ENCODE measurements at places on chromosomes 11 and 22. TPM values are rescaled to one million over a fixed set of nuclear protein-coding genes. Genes with fewer than 3 reads are reported as not detected.

The SHANK2 gene
- not detected for total RNA-seq

The B3GAT3 gene
- total RNA-seq, result 35.0 TPM

The EFCAB6 gene
- 0.32 TPM for total RNA-seq

The TYR gene
- total RNA-seq, result not detected

The TSGA10IP gene
- total RNA-seq, result not detected

The DENND6B gene
- 2.9 TPM for total RNA-seq

The NXPE4 gene
- total RNA-seq, result not detected

The RAC2 gene
- 122 TPM for total RNA-seq

The OR52I2 gene
- not detected for total RNA-seq

The LDHAL6A gene
- total RNA-seq, result not detected

The GAL3ST3 gene
- total RNA-seq, result not detected

The OR51B5 gene
- not detected for total RNA-seq

The SULT4A1 gene
- not detected for total RNA-seq

The MS4A4A gene
- not detected for total RNA-seq

The NTM gene
- total RNA-seq, result 1.0 TPM

The RAB3IL1 gene
- 3.6 TPM for total RNA-seq

The C11orf98 gene
- total RNA-seq, result 58.7 TPM

The OR8D1 gene
- not detected for total RNA-seq

The LMNTD2 gene
- 1.8 TPM for total RNA-seq

The RTL10 gene
- 32.1 TPM for total RNA-seq

The LARGE2 gene
- total RNA-seq, result not detected

The RASD2 gene
- not detected for total RNA-seq

The CYP2R1 gene
- 11.6 TPM for total RNA-seq

The PLAAT2 gene
- not detected for total RNA-seq

The F2 gene
- not detected for total RNA-seq

The RCN1 gene
- total RNA-seq, result 285 TPM

The BAIAP2L2 gene
- 0.20 TPM for total RNA-seq

The APOL6 gene
- total RNA-seq, result 1.3 TPM

The NAALAD2 gene
- total RNA-seq, result 1.1 TPM

The OR8B3 gene
- total RNA-seq, result not detected

The PTPN5 gene
- not detected for total RNA-seq

The CLMP gene
- 0.18 TPM for total RNA-seq

The MYO18B gene
- total RNA-seq, result not detected

The MMP11 gene
- total RNA-seq, result 10.1 TPM

The KCNJ1 gene
- total RNA-seq, result not detected

The ZDHHC5 gene
- 67.4 TPM for total RNA-seq

The CSRP3 gene
- not detected for total RNA-seq

The NAALADL1 gene
- total RNA-seq, result 6.8 TPM

The OR52H1 gene
- not detected for total RNA-seq

The PIH1D2 gene
- total RNA-seq, result 1.8 TPM

The GSTT2B gene
- 4.0 TPM for total RNA-seq

The MMP8 gene
- total RNA-seq, result not detected

The IL10RA gene
- total RNA-seq, result 0.14 TPM

The FBLN1 gene
- total RNA-seq, result 4.0 TPM

The SCGB1D2 gene
- not detected for total RNA-seq

The BRSK2 gene
- 0.20 TPM for total RNA-seq

The PTPRCAP gene
- total RNA-seq, result not detected

The FSHB gene
- total RNA-seq, result not detected

The PLAAT5 gene
- not detected for total RNA-seq

The LRP4 gene
- total RNA-seq, result 3.8 TPM

The KCNQ1OT1 gene
- total RNA-seq, result 1.5 TPM

The SMIM35 gene
- not detected for total RNA-seq

The SLC22A8 gene
- total RNA-seq, result not detected

The APOBEC3H gene
- not detected for total RNA-seq
